ENCODE measurements at places on chromosomes 13 and 19.

GRCh38 chr13:113076681-113077401 lies 28.8 kb upstream of the F7 start:
- no peak for DNase-seq

GRCh38 chr19:43300206-43300605 lies 30.9 kb upstream of the PSG9 start:
- no peak for DNase-seq

DNA sequence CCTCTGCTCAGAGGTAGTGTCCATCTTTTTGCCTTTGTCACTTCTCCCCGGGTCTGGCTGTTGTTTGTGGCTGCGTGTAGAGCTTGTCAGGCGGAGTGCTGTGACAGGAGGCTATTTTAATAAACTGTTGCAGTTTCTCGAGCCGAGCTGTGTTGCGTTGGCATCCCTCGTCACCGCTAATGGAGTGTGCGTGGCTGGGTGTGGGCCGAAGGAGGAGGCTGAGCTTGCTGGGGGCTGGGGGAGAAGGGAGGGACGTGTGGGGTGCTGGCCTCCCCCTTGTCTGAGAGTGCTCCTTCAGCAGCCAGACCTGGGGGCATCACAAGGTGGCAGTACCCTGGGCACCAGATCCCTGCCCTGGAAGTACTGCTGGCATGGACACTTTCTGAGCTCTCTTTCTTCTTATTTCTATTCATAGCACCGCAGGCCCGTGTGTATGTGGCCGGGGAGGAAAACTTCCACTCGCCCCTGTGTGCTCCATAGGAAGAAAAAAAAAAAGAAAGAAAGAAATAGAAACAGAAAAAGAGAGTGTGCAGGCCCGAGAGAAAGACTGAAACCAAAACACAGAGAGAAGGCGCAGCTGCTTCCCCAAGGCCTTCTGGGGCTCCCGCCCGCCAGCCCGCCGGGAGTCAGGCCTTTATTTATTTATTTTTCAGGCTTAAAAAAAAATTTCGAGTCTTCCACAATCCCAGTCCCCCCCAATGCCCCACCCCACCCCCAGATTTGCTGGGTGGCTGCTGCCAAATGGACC lies 27.0 kb downstream of the NFIX start:
- DNase-seq: peak; percentile 45

GRCh38 chr19:33414667-33415605 lies 41.4 kb downstream of the CEBPG start:
- no peak for DNase-seq

GRCh38 chr13:50914176-50914700 lies 4.6 kb downstream of the RNASEH2B start:
- DNase-seq: no peak

- DNase-seq: no peak
Measured at GRCh38 chr19:2033825-2034159, 17.3 kb downstream of the MKNK2 start.

GRCh38 chr13:72185776-72186175 lies 318.8 kb upstream of the DACH1 start:
- no peak for DNase-seq

GRCh38 chr19:56980906-56981305 lies 138.9 kb upstream of the USP29 start:
- DNase-seq: no peak

DNA sequence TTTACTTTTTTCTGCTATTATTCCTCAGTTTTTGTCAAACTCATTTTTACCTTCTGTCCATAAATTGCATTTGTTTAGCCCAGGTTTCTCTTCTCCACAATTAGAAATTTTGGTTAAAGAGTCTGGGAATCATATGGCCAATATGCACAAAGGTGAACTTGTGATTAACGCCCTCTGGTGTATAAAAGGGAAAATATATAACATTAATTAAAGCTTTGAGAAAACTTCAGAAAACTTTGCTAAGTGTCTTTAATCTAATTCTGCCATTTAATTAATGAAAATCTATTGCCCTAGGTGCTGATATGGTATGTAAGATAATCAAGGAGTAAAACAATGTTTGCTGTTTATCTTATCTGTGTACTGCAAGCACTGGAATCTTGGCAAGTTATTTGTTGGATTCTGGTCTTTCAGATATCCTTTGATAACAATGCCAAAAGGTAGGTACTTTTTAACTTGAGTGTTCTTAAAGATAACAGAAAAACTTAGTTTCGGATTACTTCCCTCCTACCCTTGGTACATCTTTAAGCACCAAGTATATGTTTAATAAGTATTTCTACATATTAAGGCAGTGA lies 402.6 kb downstream of the SUCLA2 start:
- no peak for DNase-seq
